T1000 (cell line): ENCODE measurements at places on chromosomes 4 and X.

DNA sequence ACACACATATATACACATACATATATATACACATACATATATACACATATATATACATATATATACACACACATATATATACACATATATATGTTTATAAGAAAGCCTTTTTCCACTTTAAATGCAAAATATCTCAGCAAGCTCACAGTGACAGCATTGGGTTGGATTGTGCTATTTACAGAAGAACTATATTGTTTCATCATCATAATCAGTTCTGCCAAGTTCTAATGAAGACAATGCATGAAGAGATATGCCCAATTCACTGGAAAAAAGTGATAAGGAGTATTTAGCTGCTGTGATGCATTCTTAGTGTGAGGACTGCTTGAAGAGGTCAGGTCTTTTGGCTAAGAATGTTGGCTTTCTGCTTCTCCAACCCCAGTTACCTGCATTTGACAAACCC is 54.4 kb downstream of the RNF150 start:
- DNase-seq, result no peak

GRCh38 chr4:179486570-179487335 is 2044.5 kb upstream of the AGA start:
- no peak for DNase-seq

DNA sequence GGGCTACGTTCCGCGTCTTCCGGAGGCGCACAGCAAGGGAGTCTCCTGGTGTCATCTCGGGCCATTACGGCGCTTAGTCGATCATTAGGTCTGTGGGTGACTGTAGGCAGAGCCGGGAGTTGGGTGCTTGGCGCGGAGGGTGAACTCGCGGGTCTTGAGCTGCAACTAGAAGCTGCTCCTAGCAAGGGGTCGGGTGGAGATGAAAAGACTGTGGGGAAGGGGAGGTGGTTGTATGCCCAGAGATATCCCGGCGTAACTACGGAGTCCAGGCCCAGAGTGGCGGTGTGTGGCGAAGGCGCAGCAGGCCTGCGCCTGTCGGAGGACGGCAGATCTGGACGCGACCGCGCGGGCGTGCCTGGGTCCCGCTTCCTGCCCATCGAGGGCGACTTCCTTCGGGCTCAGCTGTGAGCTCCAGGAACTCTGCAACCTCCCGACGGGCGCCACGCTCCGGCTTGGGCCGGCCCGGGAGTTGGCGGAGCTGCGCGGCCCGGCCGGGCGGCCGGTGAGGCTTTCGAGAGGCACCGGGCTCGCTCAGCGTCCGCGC is 2.7 kb upstream of the NKX3-2 start:
- DNase-seq, result no peak

DNA sequence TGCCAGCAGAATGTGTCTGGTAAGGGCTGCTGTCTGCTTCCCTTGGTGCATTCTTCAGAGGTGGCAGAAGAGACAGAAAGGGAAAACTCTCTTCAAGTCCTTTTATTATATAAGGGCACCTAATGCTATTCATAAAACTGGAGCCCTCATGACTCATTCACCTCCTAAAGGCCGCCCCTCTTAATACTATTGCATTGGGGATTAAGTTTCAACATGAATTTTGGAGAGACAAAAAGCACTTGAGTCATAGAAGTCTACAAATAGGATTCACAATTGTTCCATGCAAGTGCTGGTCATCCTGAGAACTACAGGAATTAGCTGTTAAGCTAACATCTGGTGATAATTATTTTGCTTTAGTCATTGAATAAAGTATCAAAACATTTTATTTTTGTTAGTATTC is 349.5 kb downstream of the HS3ST1 start:
- DNase-seq, result peak; percentile 9

- DNase-seq, result no peak
Measured at GRCh38 chr4:77742054-77742453, 77.1 kb downstream of the CNOT6L start.

- no peak for DNase-seq
Measured at GRCh38 chrX:117274965-117275364, 812.2 kb upstream of the CT83 start.
